Esophagus squamous epithelium (tissue), 5 donors: ENCODE measurements at places on chromosomes 16 and 17. TPM values are rescaled to one million over a fixed set of nuclear protein-coding genes. Genes with fewer than 3 reads are reported as not detected.

GRCh38 chr17:7652388-7653356 lies 1.9 kb downstream of the ATP1B2 start:
- no peak for DNase-seq

Gene SALL1
- not detected for total RNA-seq

DNA sequence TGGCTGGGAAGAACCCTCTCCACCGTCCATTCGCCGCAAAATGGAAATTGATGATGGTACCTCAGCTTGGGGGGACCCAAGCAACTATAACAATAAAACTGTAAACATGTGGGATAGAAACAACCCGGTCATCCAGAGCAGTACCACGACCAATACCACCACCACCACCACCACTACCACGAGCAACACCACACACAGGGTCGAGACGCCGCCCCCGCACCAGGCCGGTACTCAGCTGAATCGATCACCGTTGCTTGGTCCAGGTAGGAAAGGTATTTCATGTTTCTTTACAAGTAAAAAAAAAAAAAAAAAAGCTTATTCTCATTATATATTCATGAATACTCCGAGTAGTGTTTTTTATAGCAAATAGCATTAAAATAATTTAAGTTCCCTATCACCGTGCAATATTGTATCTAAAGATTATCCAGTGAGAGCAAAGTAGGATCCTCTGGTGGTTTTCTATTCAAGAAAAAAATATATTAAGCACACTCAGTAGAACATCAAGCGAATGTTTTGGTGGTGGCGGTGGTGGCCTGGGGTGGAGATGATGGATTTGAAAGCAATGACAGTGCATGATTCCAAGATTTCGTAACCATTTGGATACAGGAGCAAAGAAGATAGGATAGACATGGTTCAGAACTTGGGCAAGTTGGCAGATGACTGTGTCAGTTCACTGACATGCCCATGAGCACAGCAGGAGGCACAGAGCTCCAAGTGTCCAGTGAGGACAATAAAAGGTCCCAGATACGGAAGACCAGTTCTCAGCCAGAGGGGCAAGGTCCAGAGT lies 77.2 kb downstream of the TMC6 start:
- DNase-seq: no peak

- no peak for DNase-seq
Observed at GRCh38 chr16:46885960-46886763, 2.0 kb downstream of the GPT2 start.

- DNase-seq: no peak
Observed at GRCh38 chr17:80428796-80429195, 13.8 kb downstream of the ENDOV start.

DNA sequence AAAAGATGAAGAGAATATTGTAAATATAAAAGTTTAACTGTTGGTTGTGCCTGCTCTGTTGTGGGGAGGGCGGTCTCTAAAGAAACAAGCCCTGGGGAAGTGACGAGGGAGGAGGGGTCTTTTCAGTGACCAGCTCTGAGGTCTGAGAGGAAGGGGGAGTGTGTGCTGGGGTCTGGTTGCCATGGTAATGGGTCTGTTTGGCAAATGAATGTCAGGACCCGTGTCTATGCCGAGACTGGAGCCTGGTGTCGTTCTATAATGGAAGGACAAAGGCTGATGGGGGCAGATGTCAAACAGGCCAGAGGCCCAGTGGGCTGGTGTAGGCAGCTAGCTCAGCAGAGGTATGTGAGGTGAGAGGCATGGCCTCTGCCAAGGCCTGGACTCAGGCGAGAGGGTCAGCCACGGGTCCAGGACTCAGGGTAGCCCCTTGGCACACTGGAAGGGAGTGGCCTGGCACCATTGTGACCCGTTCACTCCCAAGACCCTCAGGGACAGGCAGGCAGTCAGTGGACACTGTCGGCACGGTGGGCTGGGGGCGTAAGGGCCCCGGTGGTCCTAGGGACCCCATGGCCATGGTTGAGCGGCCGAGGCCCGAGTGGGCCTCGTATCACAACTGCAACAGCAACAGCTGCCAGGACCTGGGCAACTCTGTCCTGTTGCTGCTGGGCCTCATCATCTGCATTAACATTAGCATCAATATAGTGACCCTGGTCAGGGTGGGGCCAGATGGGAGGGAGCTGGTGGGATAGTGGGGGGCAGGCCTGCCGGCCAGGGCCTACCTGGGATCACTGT lies at the start of gene SPEM1:
SPEM1 (plus strand) TSS at position 506 of the 792 bp plus-strand sequence; CDS start at position 567, 61 bp downstream.
- DNase-seq: no peak

DNA sequence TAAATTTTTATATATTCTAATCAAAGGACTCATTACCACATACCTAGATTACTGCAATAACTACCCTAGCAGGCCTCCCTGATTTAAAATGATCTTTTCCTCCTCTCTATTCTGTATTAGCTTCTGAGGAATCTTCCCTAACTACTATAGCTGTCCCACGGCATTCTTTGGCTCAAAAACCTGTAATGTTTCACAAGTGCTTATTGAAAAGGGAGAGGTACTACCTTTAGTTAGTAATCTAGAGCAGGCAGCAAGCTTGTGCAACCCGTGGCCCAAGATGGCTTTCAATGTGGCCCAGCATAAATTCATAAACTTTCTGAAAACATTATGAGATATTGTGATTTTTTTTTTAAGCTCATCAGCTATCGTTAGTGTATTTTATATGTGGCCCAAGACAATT lies 71.0 kb upstream of the CORO6 start:
- no peak for DNase-seq

DNA sequence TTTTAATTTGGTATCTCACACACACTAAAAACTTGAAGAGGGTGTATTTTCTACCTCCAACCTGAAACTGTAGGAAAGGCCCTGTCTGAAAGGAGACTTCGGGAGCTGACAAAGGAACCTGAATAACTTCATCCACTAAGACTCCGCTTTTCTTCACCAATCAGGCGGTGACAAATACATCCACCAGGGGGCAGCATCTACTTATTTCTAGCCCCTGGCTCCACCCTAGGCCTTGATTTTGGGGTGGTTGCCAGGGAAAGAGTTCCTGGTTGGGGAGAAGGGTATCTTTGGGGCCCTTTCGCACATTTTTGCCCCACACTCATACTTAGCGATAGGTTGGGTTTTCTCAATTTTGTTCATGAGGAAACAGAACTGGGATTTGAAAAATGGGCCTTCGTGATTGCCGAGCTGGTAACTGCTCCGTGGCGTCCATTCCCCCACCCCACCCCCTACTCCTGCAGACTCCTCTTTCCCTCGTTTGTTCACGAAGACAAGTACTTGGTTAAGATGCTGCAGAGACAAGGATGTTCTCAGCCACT lies 4.8 kb upstream of the ARL4D start:
- DNase-seq: peak; percentile 25
